ENCODE measurements at places on chromosomes 3 and 15.

DNA sequence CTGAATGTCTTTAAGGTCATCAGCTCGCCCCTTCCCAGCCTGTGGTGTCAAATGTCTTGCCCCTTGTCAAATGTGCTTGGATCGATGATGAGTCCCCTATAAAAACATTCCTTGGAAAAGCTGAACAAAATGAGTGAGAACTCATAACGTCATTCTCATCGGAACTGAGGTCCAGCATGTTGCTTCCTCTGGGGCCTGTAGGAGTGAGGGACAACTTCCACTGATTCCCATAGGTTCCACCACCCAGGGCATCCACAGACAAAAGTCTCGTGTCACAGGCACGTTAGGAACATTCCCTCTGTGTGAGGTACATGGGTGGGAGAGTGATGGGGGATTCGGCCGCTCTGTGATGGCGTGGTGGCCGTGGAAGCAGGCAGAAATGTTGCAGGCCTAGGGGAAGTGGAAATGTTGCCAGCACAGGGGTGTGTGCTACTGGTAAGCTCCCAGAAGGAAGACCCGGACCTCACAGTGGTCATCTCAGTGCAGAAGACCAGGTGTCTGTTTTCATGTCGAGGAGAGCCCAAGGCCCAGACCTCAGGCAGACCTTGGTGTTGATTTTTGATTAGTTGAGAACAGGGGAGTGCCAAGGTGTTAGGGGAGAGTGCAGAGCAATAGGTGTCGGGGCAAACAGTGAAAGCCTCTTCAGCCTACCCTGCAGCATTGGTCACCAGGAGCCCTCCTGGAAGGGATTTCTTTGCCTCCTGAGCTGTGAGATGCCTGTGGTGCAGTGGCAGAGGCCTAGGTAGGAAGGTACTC lies 96.8 kb downstream of the SNRPN start:
- no peak for DNase-seq

GRCh38 chr3:16377196-16377595 lies 112.2 kb downstream of the OXNAD1 start:
- DNase-seq: no peak

DNA sequence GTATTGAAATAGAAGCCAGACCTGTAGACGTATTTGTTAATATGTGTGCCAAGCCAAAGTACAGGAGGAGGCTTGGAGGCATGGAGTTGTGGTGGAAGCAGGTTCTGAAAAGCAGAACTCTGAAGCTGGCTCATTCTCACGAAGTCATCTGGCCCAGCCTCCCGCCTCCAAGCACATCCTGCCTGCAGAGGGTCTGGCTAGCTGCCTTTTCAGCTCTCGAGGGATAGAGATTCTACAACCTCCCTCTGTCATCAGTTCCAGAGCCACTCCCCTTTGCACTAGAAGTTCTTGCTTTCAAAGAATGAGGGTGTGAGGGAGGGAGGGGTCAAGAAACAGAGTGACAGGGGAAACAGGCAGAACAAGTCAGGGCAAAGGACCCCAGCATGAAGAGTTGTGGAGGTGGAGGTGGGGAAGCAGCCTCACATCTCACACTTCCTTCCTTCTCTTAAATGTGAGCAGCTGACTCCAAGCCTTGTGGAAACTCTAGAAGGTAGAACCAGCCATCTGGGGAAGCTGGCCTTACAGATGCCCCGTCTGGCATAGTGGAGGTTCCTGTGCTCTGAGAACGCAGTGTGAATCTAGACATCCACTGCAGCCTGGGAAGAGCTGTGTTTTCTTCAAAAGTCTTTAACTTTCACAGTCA lies 95.3 kb downstream of the SLC49A4 start:
- DNase-seq: peak; percentile 45

DNA sequence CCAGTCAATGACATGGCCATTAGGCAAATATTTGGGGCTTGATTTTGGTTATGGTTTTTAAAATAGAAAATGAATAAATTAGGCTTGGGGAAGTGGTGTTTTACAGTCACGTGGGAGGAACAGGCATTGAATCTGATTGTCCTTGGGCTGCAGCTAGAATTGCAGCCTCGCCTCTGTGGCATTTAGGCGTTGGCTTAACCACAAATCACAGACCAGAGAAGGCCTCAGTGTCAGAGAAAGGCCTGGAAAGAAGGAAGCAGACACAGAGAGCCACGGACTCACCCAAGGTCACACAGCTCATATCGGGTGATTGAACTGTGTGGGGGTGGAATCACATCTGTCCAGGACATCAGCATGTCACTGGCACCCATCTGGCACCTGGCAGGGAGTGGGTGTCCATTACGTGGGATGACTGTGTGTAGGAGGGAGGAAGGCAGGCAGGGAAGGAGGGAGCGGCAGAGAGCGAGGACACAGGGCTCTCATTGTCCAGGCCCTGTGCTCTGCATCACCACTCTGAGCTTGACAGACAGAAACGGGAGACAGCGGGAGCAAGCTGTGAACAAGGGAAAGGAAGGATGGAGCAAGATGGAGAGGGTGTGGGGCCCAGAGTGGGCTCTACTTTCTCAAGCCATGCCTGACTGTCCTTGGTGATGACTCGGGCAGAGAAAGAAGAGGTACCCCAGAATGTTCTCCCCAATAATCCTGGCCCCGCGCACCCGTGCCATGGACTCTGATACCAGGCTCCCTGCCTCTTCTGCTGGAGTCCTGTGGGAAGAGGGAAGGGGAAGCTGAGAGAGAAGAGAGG lies 186.4 kb downstream of the FAM43A start:
- DNase-seq: no peak

DNA sequence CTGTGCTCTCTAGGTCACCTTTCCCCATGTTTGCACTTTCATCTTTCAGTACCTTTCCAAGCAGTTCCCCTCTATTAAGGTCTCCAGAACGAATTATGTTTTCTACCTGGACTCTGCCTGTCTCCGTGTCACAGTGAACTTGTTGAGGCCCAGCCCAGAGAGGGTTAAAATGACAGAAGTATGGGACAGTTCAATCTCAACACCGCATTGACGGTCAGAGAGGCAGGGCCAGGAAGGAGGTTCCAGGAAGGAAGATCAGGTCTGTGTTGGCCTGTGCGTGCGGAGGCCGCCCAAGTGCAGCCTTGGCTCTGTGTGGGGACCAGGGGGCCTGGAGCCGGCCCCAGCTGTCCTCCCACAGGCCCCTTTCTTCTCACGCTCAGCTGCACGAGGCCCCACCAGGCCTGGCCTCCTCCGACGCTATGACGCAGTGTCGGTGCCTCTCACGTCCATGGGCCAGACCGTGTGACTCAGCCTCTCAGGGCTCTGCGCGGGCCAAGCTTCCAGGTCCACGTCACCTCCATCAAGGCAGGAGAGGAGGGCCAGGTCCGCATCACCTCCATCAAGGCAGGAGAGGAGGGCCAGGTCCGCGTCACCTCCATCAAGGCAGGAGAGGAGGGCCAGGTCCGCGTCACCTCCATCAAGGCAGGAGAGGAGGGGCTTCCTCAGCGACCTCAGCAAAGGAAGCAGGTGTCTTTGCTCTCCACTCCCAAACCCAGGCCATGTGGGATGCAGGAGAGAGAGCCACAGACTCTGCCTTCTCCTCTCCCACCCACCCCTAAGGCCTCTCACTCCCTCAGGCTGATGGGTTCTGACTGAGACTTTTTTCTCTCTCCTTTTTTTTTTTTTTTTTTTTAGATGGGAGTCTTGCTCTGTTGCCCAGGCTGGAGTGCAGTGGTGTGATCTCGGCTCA lies 83.1 kb downstream of the CPN2 start:
- DNase-seq: no peak

All from BE2C (cell line).